ENCODE measurements at places on chromosomes 13 and 19. TPM values are rescaled to one million over a fixed set of nuclear protein-coding genes. Genes with fewer than 3 reads are reported as not detected.

The TTYH1 gene
- 0.10 TPM for total RNA-seq

The TGDS gene
- total RNA-seq, result 5.9 TPM

The KLK12 gene
- total RNA-seq, result not detected

The MRPS12 gene
- total RNA-seq, result 14.0 TPM
